Activated CD4-positive, alpha-beta T cell treated with anti-CD3 and anti-CD28 coated beads for 24 hours (primary cell): ENCODE measurements at places on chromosomes 12 and 14.

DNA sequence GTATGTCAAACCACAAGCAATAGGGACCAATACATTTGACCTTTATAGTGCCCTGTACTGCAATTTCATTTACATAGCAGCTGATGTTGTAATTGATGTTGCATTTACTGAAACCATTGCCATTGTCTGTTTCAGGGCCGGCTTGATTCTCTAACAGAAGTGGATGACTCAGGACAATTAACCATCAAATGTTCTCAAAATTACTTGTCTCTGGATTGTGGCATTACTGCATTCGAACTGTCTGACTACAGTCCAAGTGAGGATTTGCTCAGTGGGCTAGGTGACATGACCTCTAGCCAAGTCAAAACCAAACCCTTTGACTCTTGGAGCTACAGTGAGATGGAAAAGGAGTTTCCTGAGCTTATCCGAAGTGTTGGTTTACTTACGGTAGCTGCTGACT is 216.0 kb downstream of the AKAP6 start:
- DNase-seq = no peak

DNA sequence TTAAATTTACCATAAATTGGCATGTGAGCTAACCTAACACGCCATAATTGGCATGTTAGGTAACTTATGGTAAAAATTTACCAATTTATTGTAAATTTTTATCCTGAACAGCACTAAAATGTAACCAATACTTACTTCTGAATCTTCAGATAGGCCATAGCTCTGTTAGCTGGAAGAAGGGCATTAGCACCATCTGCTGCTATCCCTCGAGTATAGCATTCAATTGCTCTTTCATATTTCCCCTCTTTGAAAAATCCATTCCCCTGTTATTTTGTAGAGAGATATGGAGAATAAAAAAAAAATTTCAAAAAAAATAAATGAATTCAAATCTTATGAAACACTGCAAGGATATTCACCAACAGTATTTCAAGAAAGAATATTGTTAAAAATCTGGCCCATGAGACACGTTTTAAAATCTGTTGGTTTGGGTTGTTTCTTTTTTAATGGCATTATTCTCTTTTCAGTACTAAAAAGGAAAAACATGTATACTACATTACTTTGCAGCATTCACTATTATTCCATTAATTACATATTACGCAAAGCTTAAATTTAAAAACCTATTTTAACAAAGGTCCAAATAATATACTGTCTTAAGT is 19.1 kb downstream of the RPAP3 start:
- no peak for DNase-seq

DNA sequence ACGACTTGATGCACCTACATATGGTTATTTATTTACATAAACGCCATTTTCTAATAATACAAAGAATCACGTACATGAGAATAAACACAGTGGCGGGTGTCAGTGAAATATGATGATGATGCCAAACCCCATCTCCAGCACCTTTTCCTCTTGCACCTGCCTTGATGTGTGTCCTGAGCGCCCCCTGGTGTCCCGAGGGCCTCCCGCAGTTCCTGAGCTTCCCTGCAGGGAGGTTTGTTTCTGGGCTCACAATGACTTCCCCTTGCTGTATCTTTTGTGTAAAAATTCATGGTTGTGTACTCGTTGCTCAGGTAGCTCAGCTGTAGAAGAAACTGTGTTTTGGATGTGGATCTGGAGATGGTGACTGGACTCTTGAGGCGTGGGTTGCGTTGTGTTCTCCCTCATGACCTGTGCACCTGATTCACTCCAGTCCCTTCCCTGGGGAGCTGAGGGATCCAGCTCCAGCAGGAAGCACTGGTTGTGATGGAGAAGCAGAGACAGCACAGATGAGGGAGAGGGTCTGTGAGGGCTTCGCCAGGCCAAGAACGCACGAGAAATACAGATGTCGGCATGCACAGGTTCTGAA is 1037.8 kb downstream of the TMEM121 start:
- peak; percentile 52 for DNase-seq

GRCh38 chr12:108240027-108240785 is 98.9 kb downstream of the CMKLR1 start:
- DNase-seq = no peak

DNA sequence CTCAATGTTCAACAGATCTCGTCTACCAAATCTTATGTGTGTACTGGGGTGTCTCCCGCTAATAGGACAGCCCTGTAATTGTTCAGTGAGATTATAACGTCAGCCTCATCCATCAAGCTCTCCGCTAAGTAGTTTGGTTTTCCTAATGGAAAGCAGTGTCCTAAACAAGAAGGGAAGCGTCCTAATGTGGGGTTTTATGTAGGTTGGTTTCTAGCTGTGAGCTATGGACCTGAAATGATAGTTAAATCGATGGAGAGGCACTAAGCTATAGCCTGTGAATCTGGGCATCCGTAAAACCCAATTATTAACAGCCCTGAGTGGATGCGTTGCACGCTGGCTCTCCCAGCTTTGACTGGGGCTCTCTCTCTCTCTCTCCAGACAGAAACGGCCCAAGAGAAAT is 9.2 kb upstream of the MAP1LC3B2 start:
- DNase-seq = no peak

- no peak for DNase-seq
Observed at GRCh38 chr14:85542623-85543022, 12.7 kb downstream of the FLRT2 start.

DNA sequence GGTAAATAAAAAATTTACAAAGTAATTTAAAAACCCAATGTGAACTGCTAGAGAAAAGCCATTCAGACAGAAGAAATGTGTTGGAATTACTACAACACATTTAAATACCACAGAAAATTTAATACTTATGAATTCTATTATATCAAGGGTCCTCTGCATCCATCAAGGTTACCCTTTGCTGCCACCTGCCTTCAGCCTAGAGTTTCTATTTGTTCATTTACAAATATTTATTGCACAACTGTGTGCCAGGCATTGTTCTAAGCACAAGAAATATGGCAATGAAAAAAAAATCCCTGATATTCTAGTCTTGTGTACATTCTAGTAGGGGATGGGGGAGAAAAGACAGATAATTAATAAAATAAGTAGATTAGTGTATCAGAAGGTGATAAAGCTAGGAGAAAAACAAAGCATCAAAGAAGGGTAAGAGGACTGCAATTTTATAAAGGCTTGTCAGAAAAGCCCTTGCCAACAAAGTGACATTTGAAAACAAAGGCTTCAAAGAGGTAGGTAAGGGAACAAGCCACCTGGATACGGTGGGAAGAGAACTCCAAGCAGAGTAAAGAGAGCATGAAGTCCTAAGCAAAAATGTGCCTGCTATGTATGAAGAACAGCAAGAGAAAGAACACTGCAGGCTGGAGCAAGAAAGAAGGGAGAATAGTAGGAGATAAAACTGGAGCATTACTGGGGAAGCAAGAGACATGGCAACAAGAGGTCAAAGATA is 59.1 kb upstream of the SLC6A13 start:
- DNase-seq = no peak

DNA sequence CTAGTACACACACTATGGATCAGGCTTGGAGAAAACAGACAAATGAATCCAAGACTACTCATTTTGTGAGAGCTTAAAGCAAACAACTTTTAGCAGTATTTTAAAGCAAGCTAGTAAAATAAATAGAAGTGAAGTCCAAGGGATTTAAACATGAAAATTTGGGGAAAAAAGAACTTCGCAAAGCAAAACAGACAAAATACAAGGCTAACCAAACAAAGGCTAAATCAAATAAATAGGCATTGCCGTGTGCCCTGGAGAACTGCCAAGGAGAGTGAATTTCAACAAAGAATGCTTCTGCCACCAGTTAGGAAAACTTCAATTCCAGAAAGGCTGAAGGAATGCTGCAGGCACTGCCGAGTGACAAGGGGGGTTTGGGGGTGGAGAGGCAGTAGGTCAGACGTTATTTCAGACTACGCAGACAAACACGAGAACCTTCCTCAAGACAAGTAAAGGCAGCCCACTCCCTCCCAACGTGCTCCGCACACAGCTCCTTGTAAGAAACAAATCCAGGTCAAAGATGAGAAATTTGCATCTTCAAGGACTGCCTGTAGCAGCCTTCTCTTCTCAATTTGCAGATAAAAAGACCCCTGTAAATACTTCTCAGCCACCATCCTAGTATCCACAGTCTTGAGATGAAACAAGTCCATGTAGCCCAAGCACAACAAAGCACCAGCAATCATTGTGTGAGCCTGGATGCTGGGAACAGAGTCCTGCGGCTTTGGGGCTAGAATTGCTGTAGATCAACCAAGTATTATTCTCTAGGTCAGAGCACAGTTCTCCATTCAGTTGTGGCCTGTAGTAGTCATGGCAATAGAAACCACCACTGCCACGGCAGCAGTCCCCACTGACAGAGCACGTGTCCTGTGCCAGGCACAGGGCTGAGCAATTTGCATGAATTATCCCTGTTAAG is 43.3 kb downstream of the EFCAB11 start:
- no peak for DNase-seq

DNA sequence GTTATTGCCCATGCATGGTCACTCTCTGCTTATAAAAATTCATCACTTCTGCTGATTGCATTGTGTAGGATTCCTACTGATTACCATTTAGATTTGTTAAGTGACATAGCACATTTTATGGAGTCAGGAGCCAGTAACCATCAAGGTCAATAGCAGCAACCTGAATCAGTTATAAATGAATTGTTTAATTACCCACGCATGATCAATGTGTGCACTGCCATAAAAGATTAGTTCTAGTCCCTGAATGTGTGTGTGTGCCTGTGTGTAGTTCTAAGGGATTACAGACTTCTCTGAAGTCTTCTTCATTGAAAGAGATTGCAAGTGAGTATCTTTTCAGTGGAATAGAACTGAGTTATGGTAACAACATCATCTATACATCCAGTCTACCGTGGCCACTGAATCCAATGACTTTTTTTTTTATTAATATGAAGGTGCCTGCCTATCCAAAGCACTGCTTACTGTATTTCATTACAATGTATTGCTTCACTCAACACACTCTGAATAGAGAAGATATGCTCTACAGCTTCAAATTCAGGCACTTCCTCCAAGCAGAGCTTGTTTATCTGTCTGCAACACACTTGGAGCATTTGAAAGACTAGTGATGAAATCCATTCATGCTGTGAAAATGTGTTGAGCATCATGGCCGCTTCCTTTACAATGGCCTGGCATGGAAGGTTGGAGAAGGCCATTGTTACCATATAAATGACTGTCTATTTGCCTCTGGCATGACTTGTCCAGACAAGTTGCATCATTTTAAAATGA is 381.7 kb downstream of the DIO2 start:
- DNase-seq = no peak

DNA sequence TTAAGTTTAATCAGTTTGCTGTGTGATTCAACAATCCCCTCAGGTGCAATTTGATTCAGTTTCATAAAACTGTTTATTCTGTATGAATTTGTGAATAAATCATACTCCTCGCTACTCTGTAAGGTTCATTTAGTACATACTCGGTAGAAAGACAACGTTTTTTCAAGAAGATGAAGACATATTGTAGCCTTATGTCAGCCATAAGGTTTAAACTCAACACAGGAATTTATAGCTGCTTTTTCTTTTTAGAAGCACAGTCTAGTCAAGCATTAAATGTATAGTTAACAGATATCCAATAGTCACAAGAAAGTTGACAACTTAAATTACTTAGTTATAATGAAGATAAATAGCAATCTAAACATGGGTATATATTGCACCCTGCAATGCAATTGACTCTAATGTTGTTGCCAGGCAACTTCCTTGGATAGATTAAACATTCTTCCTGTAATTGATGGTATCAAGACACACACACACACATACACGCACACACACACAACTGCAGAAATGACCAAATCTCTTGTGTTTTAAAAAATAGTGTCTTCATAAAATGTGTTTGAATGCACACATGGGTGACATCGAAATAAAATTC is 151.5 kb upstream of the MGAT4C start:
- DNase-seq = no peak

GRCh38 chr14:67497716-67498115 is 9.2 kb upstream of the TMEM229B start:
- no peak for DNase-seq

GRCh38 chr14:29548948-29549370 is 378.7 kb downstream of the PRKD1 start:
- DNase-seq = no peak

DNA sequence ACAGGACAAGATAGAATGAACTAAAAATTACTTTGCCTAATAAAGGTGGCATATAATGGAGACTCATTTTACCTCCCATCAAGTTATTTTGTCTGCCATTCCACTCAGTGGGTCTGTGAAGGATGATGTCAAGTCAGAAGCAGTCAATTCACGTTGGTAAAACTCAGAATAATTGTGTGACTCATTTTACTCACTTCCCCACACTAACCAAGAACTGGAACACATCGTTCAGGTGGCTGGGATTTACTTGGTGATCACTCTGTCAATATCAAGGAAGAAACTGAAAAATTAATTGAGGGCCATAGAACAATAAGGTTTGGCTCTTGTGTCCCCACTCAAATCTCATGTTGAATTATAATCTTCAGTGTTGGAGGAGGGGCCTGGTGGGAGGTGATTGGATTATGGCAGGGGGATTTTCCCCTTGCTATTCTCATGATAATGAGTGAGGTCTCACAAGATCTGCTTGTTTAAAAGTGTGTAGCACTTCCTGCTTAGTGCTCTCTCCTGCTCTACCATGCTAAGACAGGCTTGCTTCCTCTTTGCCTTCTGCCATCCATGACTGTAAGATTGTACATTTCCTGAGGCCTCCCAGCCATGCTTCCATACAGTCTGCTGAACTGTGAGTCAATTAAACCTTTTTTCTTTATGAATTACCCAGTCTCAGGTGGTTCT is 35.7 kb upstream of the GTF2A1 start:
- DNase-seq = no peak

GRCh38 chr12:112482733-112483132 is 64.0 kb downstream of the PTPN11 start:
- no peak for DNase-seq

DNA sequence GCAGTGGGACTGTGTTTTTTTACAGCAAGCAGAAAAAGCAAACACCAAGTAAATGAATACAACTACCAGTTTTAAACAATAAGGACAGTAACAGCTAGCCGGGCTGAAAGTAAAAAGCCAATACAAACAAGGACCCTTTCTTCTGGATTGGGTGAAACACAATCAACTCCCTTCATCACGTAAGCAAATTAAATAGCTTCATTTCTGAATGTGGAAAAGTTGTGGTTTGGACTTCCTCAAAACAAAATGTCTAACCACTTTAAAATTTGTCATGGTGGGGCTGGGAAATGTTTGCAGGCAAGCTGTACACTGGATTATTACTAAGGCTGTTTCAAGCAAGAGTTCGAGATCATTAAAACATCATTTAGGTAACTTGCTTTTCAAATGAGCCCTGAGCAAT is 47.4 kb downstream of the TCHP start:
- no peak for DNase-seq

DNA sequence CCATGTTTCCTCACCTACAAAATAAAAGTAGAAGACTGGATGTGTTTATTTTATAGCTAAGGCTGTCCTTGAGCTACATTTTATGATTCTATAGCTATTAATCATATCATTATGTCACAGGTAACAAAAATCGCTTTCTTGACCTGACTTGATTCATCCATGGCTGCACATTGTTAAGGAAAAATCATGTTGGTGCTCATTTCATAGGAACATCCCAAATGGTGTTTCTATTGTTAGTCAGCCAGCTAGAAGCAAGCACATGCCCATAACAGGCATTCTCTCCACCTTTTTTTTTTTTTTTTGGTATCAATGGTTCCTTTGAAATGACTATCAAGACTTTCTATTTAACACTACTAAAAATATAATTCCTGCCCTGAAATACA is 45.3 kb upstream of the PTHLH start:
- DNase-seq = no peak
